GM13977 (cell line): ENCODE measurements at places on chromosomes 16 and 17.

DNA sequence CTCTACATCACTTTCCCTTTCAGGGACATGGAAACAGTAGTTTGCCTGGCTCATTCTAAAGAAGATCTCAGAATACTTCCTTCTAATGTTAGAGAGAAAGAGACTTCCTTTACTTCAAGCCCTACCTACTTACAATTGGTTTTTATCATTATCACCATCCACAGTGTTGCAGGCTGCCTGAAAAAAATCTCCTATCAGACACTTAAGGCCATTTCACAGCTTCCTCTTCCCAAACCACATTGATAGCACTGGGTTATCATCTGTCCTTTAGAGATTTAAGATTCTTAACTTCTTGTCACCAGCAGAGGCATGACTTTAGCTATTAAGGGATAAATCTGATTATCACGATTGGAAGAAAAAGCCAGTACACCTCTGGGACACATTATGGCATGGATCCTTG is 178.5 kb upstream of the TBX2 start:
- DNase-seq: no peak

DNA sequence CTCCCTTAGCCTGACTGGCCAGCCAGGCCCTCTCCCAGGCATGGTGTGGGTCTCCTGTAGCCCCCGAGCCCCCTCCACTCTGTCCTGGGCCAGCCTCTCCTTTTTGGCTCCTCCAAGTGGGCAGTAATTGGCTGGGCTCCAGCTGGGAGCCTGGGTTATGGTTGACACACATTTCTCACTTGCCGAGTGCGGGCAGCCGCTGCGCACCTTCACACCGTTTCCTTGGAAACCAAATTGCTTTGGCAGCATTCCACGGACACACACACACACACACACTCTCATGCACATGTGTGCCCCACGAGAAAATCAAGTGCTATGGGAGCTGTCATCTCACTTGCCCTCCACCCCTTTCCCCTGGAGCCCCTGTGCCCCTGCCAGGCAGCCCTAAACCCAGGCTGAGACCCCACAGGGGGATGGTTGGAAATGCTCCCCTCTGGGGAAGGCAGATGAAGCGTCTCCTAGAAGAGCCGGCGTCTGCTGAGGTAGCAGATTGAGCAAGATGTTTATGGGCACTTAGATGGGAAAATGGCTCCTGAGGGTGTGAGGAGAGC is 402.7 kb upstream of the TNRC6C start:
- DNase-seq: no peak

- no peak for DNase-seq
Observed at GRCh38 chr17:53560953-53561352, 261.8 kb upstream of the KIF2B start.

GRCh38 chr16:66388350-66389139 is 22.1 kb downstream of the CDH5 start:
- DNase-seq: no peak

DNA sequence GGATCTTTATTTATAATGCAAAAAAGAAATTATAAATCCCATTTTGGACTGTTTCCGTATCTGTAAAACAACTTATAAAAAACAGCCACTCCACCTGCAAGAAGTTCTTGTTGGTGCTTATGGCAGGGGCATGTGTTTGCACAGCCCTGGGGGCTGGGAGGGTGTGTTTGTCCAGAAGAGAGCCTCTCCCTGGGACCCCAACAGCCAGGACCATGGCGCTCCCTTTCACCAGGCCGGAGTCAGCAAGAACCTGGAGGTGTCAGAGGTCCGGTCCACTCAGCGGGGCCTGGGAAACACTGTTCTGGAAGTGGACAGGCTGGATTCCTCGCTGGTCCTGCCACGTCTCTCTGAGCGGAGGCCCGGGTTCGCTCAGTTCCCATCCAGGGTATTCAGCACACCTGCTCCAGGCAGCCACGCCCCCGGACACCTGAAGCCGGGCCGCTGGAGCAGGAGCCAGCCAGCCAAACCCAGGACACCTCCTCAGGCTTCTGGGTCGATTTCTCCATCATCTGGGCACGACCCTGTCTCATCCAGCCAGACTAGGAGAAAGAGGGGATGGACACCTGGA is 18.9 kb upstream of the GINS2 start:
- no peak for DNase-seq

DNA sequence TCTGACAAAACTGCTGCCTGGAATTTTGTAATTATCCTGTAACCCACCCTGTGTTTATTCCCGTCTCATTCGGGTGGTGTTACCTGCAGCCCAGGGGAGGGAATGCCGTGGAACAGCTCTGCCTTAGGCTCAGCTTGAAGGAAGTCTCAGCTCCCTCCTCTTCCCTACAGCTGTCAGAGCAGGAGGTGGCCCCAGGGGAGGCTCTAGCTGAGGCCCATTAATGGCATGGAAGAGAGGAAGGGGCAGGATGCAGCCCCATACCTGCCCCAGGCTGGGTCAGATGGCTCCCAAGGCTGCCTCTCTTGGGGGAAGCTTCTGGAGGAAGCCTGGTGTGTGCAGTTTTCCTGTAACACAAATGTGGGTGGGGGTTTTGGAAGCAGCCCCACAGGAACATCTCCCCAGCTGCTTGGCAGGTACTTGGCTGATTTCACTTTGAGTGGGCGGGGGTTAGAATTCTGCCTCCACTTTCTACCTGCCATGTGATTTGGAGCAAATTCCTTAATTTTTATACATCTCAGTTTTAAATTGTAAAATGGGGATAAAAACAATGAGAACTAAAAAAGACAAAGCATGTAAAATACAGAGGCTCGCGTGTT is 103.9 kb downstream of the MGAT5B start:
- no peak for DNase-seq

DNA sequence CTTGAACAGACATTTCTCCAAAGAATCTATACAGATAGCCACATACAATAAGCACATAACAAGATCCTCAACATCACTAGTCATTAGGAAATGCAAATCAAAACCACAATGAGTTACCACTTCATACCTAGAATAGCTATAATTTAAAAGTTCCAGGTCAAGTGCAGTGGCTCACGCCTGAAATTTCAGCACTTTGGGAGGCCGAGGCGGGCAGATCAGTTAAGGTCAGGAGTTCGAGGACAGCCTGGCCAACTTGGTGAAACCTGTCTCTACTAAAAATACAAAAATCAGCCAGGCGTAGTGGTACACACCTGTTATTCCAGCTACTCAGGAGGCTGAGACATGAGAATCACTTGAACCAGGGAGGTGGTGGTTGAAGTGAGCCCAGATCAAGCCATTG is 19.9 kb downstream of the RANBP10 start:
- DNase-seq: no peak
